HT1080 (cell line): ENCODE measurements at places on chromosomes 7 and 10.

GRCh38 chr7:151558575-151558974 lies 38.9 kb upstream of the RHEB start:
- DNase-seq: no peak

DNA sequence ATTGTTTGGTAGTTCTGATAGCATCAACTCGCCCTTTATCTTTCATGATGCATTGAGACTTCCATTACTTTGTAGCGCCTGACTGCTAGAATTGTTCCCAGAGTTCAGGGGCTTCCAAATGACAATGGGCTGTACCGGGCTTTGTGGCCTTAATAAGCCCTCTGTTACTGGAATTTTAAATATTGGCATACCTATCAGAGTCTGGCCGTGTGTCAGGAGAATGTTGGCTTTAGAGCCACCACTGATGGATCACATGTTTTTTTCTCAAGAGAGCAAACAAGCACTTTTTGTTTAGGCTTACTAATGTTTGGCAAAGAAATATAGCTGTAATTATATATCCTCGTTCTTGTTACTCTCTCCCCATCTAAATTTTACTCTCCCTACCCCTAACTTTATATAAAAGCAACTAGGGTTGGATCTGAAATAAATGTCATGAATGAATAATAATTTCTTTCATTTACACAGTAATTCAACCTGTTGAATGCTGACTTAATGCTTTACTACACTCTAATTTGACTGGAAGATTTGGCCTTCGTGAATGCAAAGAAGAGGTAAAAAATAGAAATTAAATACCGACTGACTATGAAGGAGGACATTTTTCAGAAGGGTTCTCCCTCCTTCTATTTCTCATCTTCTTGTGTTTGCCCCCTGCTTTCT lies 396.7 kb downstream of the AUTS2 start:
- no peak for DNase-seq

- DNase-seq: no peak
These were observed 3.2 kb downstream of the HPSE2 start for GRCh38 chr10:99232360-99232999.

DNA sequence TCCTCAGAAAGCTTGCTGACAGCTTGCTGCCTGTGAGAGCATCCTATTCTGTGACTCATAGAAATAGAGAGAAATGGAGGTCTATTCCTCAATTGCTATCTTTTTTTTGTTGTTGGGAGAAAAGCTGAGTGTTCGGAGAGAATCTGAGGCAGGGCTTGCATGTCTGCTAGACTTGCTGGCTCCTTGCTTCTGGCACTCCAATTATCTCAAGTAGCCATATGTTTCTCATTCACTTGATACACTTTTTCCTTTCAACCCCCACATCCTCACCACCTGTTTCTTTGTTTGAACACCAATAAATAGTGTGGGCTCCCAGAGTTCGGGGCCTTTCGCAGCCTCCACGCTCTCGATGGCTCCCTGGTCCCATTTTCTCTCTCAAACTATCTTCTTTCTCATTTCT lies 172.2 kb downstream of the SH2D4B start:
- DNase-seq: no peak

- no peak for DNase-seq
These were observed 193.8 kb upstream of the PHYHIPL start for GRCh38 chr10:58982470-58983239.

DNA sequence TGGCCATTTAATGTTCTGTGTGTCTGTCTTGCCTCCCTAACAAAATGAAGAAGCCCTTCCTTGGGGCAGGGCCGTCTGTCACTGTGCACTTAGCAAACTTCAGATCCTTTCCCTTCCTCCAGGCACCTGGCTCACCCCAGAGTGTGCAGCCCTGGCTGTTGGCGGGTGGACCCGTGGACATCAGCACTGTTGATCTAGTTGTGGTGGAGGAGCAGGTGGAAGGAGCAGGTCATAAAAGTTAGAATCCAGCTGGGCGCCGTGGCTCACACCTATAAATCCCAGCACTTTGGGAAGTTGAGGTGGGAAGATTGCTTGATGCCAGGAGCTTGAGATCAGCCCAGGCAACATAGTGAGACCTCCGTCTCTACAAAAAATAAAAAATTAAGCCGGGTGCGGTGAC lies 12.7 kb downstream of the RAB19 start:
- no peak for DNase-seq

GRCh38 chr7:151381348-151382078 lies 28.3 kb downstream of the WDR86 start:
- no peak for DNase-seq

DNA sequence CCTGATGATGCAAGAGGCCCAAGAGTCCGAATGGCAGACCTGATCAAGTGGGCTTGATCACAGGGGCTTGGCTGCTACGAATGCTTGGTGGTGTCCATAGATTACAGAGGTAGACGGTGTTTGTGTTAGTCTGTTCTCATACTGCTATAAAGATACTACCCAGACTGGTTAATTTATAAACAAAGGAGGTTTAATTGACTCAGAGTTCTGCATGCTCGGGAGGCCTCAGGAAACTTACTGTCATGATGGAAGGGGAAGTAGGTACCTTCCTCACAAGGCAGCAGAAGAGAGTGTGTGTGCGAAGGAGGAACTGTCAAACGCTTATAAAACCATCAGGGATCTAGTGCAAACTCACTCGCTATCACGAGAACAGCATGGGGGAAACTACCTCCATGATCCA lies 268.9 kb upstream of the KLF6 start:
- DNase-seq: no peak

GRCh38 chr7:141359262-141359661 lies 191.9 kb upstream of the AGK start:
- no peak for DNase-seq

DNA sequence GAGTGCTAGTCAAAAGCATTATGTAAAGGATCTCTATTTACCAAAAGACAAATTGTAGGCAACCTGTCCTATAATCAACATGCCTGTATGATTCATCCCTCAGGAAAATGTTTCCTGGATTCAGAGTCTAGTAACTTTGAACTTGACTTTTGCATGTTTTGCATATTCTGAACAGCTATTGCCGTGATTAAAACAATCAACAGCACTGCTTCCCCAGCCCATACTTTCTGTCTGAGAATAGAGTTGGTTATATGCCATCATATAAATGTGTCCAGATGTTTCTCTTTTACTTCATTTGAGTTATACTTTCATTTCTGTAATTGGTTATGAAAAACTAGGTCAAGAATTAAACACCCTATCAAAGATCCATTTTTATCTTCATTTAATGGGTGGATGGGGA lies 83.5 kb downstream of the ZMYND11 start:
- no peak for DNase-seq

DNA sequence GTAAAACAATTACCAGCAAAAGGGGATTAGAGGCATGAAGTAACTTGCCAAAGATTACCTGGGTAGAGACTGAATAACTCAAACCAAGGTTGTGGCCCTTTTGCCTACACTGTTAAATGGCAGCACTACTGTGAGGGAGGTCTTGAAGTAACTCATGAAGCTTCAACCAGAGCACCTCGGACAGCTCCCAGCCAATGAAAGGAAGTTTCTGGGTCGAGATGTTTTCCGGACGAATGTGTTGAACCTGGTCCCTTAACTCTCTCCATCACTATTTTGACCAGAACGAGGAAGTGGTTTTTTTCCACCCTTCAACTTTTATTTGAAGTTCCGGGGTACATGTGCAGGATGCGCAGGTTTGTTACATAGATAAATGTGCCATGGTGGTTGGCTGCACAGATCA lies 133.6 kb upstream of the PRKCQ start:
- DNase-seq: no peak

DNA sequence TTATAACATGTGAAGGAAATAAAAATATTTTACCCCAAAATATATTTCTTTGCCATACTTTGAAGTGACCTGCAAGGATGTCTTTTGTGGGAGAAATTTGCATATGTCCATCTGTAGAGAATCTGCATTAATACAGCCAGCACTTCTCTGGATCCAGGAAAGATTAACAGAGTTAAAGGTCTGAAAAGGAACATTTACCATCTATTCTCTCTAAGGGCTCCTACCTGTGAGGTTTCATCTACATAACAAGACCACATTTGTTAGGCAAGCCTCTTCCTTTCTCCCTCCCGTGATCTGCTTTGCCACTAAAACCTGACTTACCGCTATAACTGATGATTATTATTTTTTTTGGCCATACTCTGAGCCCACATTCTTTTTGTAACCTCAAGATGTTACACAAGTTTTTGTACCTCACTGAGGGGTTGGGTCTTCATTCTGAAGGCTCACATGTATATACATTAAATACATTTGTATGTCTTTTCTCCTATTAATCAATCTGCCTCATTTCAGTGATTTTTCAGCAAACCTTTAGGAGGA lies 129.4 kb downstream of the AKR1D1 start:
- no peak for DNase-seq

DNA sequence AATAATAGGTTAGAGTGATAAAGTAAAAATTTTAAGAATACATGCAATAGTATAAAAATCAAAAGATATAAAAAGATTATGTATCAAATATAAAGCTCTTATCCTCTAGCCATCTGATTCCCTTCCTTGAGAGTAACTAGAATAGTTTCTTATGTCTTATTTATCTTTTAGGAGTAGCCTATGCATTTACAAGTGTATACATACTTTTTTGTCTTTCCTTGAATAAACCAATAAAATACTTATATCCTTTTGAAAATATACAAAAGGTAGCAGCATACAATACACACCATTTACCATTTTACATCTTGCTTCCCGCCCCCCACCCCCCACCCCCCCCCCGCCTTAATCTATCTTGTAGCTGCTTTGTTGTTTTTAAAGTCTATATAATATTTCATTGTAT lies 31.4 kb downstream of the AHCYL2 start:
- no peak for DNase-seq

GRCh38 chr7:155858521-155859061 lies 46.3 kb upstream of the SHH start:
- DNase-seq: peak; percentile 45

GRCh38 chr7:74365322-74366022 lies 76.3 kb downstream of the CLIP2 start:
- DNase-seq: peak; percentile 49

- no peak for DNase-seq
These were observed 335.8 kb downstream of the ELMO1 start for GRCh38 chr7:37112876-37113275.
